Stimulated activated CD4-positive, alpha-beta T cell treated with anti-CD3 and anti-CD28 coated beads, Interleukin-2, amount 100 ng/mL, for 24 hours (primary cell): ENCODE measurements at places on chromosomes 1 and 21.

- no peak for DNase-seq
These were observed 28.8 kb upstream of the SYDE2 start for GRCh38 chr1:85229574-85230097.

GRCh38 chr1:21873174-21873573 is 61.1 kb downstream of the LDLRAD2 start:
- no peak for DNase-seq

GRCh38 chr1:161046605-161047228 is 940 bp upstream of the USF1 start:
- no peak for DNase-seq

- no peak for DNase-seq
These were observed 5.5 kb downstream of the CACYBP start for GRCh38 chr1:175005085-175005783.

DNA sequence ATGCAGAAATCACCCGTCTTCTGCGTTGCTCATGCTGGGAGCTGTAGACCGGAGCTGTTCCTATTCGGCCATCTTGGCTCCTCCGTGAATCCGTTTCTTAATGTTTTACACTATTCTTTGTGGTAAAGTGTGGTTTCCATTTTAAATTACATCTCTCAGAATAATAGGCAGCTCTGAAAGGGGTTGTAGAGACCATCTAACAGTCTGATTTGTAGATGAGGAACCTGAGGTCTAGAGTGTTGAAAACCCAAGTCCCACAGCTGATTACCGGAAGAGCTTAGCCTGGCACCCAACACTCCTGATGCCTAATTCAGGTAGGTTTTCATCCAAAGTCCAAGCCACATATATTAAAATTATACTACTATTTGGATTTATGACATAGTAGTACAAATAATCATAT is 144.0 kb downstream of the LEPR start:
- no peak for DNase-seq

DNA sequence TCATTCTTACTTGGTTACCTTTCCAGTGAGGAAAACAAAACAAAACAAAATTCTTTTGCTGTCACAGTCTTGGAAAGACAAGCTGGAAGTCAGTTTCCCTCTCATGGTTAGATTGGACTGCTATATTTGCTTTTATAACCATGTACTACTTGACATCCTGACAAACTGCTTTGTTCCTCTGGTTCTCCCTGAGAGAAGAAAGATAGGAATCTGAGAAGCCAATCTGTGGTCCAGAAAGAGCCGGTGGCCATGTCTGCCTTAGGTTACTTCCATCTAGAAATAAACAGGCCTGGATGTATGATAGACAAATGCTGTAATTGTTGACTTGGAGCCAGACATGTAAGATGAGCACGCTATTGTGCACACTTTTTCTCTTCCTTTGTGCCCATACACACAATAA is 330.0 kb downstream of the BRINP3 start:
- no peak for DNase-seq

GRCh38 chr1:111505641-111506119 is 2.2 kb upstream of the ADORA3 start:
- DNase-seq: no peak

- DNase-seq: no peak
These were observed 12.2 kb downstream of the PABPC4 start for GRCh38 chr1:39564340-39564739.

- DNase-seq: no peak
These were observed 16.4 kb downstream of the EPHA8 start for GRCh38 chr1:22579541-22580155.

DNA sequence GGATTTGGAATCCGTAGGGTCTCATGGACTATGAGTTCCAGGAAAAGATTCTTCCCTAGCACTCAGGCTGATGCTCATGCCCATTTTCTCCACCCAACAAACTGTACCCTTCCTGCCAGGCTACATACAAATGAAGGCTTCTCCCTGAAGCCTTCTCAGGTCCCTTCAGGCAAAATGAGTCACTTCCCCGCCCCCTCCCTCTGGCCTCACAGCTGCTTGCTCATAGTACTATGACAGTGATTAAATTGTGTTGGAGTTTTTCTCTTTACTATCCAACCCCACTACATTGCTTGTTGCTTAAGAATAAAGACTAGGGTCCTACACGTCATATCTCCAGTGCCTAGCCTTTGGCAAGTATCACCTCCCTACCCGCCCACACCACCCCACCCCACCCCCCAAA is 207.6 kb upstream of the NFIA start:
- DNase-seq: peak; percentile 17

GRCh38 chr1:181469829-181470228 is 13.5 kb upstream of the CACNA1E start:
- no peak for DNase-seq

- no peak for DNase-seq
These were observed 95.0 kb upstream of the PPP2R5A start for GRCh38 chr1:212190169-212190568.

GRCh38 chr1:119712342-119713038 is 756 bp downstream of the PHGDH start:
- DNase-seq: peak; percentile 67

DNA sequence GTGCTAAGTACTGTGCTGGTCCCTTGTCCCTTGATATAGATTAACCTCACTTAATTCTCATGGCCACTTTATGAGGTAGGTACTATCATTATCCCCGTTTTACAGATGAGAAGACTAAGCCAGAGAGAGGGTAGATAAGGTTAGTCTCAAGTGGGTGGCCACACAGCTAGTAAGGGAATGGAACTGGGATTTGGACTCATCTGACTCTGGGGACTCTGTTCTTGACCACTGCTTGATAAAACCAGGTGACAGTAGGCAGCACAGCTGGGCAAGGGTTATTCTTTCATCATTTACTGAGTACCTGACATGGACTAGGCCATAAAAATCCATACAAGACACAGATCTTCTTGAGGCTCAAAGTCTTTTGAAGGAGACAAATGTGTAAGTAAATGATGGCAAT is 37.2 kb upstream of the PPP2R5A start:
- no peak for DNase-seq

GRCh38 chr21:43571976-43572375 is 87.3 kb downstream of the HSF2BP start:
- DNase-seq: no peak

- no peak for DNase-seq
These were observed 116.6 kb upstream of the SYT6 start for GRCh38 chr1:114270282-114270681.
